ENCODE measurements at places on chromosomes 7 and 10.

GRCh38 chr10:132726194-132726593 is 59.8 kb downstream of the NKX6-2 start:
- no peak for DNase-seq
- no peaks in the 10 kb centered on the region for H3K4me1 ChIP-seq
- no peaks in the 10 kb centered on the region for H3K36me3 ChIP-seq
- H3K27ac ChIP-seq, result no peak overlapping the region
- no peaks in the 10 kb centered on the region for H3K27me3 ChIP-seq
- H3K4me3 ChIP-seq, result no peak overlapping the region

DNA sequence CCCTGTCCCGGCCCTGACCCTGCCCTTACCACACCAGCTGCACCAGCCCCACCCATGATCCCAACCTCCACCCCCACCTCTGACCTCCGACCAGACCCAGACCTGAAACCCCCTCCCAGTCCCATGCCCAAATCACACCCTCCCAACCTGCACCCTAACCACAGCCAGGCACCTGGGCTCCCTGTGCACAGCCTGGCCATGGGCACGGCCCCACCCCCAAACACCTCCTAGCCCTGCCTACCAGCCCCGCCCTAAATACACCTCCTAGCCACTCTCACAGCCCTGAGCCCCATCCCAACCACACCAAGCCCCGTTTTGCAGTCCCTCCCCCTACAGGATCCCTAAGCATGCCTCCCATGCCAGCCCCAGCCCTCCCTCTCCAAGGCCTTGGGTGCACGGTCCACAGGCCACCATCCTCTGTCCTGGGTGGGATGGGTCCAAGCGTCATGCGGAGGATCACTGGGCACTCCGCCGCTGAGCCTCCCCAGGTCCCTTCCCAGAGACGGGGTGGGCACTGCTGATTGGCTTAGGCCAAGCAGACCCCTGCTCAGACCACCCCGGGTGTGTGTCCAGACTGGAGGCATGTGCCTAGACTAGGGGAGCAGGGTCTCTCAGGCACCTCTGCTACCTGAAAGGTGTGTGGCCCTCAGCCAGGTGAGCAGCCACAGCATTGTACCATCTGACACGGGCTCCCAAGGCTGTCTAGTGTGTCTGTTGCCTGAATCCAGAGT is 30.1 kb downstream of the INSIG1 start:
- H3K36me3 ChIP-seq, result no peaks in the 10 kb centered on the region
- no peaks in the 10 kb centered on the region for H3K4me1 ChIP-seq
- H3K27ac ChIP-seq, result no peak overlapping the region
- DNase-seq, result no peak

DNA sequence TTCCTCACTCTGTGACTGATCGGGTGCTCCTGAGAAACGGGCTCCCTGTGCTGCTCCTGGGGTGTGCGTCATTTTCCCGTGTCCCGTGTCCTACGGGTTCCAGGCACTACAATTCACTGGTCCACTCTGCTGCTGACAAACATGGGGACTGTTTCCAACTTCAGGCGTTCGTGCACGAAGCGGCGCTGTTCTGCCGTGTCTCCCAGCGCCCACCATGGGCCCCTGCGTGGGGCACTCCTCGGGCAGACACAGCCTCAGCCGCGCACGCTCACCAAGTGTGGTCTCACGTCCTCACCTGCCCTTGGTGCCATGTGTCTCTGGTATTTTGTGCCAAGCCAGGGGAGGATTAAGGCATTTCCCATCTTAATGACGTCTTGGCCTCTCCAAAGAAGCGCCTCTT is 19.0 kb downstream of the GPR146 start:
- DNase-seq, result no peak
- no peaks in the 10 kb centered on the region for H3K27me3 ChIP-seq
- no peaks in the 10 kb centered on the region for H3K36me3 ChIP-seq
- no peak overlapping the region for H3K4me3 ChIP-seq

GRCh38 chr7:95421000-95421846 is 13.6 kb downstream of the PON2 start:
- peak overlapping the region; percentile 35 for H3K27ac ChIP-seq
- no peaks in the 10 kb centered on the region for H3K36me3 ChIP-seq
- DNase-seq, result no peak
- no peak overlapping the region for H3K4me3 ChIP-seq
- H3K4me1 ChIP-seq, result no peaks in the 10 kb centered on the region
- no peaks in the 10 kb centered on the region for H3K27me3 ChIP-seq

- no peaks in the 10 kb centered on the region for H3K27me3 ChIP-seq
- H3K4me1 ChIP-seq, result no peaks in the 10 kb centered on the region
- DNase-seq, result no peak
- no peak overlapping the region for H3K4me3 ChIP-seq
- H3K36me3 ChIP-seq, result no peaks in the 10 kb centered on the region
- no peak overlapping the region for H3K27ac ChIP-seq
Measured at GRCh38 chr7:122255454-122255853, 49.1 kb downstream of the FEZF1 start.

GRCh38 chr10:91579329-91579985 is 53.4 kb downstream of the PPP1R3C start:
- no peak overlapping the region for H3K27ac ChIP-seq
- peaks cover 7% of the 10 kb centered on the region for H3K4me1 ChIP-seq
- no peaks in the 10 kb centered on the region for H3K36me3 ChIP-seq
- DNase-seq, result no peak
- no peaks in the 10 kb centered on the region for H3K27me3 ChIP-seq

DNA sequence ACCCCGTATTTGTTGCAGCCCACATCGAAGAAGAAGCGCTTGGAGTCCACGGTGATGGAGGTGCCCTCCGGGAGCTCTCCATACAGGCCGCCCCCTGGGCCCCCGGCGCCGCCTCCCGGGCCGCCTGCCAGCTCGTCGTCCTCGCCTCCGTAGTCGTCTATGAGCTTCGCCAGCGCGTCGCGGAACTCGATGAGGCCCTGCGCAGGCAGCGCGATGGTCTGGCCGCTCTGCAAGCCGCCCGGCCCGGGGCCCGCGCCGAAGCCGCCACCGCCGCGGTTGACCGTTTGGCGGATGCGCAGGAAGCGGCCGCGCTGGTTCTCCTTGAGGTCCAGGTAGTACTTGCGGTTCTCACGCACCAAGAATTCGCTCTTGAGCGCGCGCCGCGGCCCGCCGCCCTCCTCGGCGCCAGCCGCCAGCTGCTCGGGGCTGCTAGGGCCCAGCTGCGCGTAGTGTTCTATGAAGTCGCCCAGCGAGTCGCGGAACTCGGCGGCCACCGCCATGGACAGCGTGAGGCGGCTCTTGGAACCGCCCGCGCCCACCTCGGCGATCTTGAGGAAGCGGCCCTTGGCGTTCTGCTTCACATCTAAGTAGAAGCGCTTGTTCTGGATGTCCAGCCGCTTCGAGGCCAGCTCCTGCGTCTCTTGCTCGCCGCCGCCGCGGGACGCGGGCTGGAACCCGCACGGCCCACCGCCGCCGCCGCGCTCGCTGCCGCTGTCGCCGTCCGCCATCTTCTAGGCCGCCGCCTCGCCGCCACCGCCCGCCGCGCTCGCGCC is 523 bp downstream of the PURB start:
- H3K4me3 ChIP-seq, result peak overlapping the region; percentile 93
- H3K4me1 ChIP-seq, result peaks cover 47% of the 10 kb centered on the region
- H3K27ac ChIP-seq, result peak overlapping the region; percentile 95
- DNase-seq, result peak; percentile 71
- H3K36me3 ChIP-seq, result no peaks in the 10 kb centered on the region

Data from right lobe of liver (tissue), 6 donors.